NCI-H2171 treated with DMSO at 0.1 percent for 48 hours (cell line): ENCODE measurements at places on chromosomes 11 and 22.

GRCh38 chr11:128412847-128413791, 174.2 kb downstream of the ETS1 start:
- no peak for DNase-seq

- no peak for DNase-seq
These were observed 531.7 kb downstream of the BRD1 start for GRCh38 chr22:49295851-49296560.

GRCh38 chr11:106092446-106092845, 15.0 kb downstream of the AASDHPPT start:
- DNase-seq: no peak

DNA sequence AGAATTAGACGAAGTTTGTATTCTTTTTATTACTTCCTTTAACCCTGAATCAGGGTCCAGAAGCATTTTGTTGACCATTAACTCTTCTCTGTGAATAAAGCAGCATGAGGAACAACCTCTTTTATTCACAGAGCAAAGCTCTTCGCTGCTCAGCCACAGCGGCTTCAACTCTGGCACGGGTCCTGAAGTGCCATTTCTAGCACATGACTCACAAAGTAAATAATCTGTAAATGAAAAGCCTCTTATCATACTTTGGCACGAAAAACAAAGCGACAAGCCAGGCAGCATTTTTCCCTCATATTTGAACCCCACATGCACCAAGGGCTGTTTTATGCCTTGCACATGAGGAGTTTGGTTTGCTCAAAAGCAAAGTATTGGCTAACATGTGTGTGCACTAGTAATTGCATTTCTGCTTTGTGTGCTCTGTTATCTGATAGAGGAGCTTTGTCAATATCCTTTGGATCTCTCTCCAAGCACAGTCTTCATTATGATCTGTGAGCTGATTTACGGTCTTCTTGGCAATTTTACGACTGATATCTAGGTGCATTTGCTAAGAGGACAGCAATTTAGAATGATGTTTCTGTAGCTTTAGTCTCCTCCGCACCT, 33.0 kb upstream of the APOBEC3A start:
- peak; percentile 86 for DNase-seq

DNA sequence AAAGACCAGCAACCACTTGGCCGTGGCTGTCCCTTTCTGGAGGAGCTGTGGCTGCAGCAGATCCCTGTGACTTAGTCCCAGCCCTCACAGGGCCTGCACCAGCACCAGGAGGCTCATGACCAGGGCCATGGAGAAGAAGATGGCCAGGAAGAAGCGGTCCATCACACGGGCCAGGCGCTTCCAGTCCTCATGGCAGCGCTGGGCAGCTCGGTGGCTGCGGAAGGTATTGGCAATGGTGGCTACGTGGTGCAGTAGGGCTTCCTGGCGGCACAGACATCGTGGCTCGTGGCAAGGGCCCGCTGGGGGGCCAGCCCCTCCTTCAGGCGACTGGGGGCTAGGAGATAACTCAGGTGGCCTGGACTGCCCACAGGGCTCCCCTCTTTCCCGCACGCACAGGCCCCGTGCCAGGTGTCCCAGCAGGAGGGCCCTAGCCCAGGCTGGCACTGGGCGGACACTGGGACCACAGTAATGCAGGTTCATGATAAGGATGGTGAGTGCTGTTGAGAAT, 5.1 kb downstream of the CHRNA10 start:
- no peak for DNase-seq

DNA sequence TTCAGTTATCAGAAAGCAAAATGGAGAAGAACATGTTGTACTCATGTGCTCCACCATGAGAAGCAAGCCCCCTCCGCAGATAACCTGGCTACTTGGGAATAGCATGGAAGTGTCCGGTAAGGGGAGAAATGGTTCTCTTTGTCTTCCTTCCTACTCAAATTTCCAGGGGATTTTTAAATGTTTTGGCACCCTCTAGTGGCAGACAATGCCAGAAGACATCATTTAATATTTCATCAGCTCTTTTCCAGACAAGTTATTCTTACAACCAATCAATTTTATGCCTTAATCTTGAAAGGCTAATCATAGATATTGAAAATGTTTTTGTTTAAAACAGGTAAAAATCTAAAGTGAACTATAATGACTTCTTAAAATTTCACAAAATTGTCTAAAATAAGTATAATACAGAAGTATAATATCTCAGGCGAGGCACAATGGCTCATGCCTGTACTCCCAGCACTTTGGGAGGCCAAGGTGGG, 15.7 kb downstream of the CRTAM start:
- DNase-seq: peak; percentile 79

GRCh38 chr11:22078063-22078462, 114.8 kb upstream of the ANO5 start:
- DNase-seq: no peak

- DNase-seq: no peak
These were observed 22.4 kb upstream of the GAL start for GRCh38 chr11:68661697-68662603.

GRCh38 chr22:48098243-48098920, 1335.9 kb downstream of the TBC1D22A start:
- DNase-seq: peak; percentile 58

DNA sequence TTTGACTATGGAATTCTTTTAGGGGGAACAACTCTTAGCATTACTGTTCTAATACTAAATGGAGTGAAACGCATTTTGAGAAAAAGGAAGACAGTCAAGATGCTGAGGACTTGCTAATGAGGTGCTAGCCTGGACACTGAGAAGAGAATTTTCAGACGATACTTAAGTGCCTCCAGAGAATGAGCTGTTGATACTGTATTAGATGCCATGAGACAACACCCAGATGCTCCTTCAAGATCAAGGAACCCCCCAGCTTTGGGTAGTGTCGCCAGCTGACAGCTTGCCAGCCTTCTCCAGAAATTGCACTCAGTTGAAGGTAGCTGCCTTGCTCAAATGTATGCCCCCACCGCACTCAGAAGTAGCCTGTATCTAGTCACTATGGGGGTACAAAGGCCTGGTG, 52.5 kb upstream of the SLC36A4 start:
- no peak for DNase-seq

GRCh38 chr11:128776424-128777284, 82.8 kb downstream of the FLI1 start:
- no peak for DNase-seq

GRCh38 chr11:19853016-19853415, 140.4 kb downstream of the NAV2 start:
- DNase-seq: peak; percentile 26

DNA sequence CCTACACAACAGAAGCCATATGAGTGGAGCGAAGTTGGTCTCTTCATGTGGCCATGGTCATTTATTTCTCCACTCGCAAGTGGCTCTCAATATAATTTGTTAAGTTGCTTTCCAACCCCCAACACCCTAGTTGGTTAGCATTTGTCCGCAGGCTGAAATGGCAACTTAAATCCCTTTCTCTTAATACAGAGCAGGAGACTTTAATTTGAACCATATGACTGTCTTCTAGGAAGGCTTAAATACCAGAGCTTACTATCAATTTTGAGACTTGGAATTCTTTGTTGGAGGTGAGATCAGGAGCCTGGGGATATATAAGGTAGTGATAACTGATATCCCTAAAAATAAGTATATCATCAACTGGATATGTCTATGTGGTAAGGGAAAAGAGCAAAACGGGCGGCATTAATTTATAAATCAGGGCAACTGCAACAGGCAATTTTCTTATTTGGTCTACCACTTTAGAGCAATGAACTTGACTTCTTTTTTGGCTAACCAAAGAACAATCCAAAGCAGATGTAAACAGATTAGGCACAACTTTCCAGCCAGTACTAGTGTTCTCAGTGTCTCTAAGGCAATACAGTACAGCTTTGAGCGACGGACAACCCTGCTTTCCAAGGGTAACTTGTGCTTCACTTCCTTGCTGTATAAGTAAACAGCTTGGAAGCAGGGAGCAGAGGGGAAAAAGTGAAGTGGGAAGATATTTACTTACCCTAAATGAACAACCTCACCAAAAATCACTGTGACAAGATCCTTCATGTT, 74.7 kb upstream of the APOA1 start:
- DNase-seq: no peak

DNA sequence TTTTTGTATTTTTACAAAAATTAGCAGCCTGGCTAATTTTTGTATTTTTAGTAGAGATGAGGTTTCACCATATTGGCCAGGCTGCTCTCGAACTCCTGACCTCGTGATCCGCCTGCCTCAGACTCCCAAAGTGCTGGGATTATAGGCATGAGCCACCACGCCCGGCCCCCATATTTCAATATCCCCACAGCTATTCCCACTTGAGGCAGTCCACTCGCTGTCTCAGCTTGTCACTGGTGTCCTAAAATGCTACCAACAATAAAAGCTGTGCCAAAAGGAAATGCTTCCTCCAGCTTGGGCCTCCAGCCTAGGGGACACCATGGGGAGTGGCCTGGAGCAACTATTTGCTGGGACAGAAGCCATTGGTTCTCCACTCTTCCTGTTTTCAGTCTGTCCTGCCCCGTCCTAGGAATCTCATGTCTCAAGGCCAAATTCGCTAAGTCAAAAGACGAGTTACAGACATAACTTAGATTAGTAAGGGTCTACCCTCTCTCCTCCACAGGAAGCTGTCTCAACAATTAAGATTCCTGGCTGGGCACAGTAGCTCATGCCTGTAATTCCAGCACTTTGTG, 7.3 kb upstream of the SPINDOC start:
- no peak for DNase-seq

DNA sequence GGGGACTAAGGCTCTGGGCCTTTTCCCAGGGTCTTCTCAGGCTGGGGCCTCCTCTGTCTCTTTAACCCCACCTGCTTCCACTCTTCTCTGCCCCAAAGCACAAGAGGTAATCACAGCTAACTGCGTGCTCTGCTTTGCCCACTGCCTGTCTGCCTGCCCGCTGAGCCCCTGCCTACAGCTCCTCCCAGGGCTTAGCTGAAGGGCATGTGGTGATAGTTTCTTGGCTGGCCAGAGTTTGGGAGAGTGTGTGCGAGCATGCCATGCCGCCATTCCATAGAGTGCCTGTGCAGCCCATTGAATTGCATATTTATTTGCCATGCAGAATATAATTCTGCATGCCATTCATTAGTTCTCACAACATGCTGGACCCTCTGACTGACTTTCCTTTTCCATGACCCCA, 32.5 kb downstream of the PHLDB1 start:
- no peak for DNase-seq

DNA sequence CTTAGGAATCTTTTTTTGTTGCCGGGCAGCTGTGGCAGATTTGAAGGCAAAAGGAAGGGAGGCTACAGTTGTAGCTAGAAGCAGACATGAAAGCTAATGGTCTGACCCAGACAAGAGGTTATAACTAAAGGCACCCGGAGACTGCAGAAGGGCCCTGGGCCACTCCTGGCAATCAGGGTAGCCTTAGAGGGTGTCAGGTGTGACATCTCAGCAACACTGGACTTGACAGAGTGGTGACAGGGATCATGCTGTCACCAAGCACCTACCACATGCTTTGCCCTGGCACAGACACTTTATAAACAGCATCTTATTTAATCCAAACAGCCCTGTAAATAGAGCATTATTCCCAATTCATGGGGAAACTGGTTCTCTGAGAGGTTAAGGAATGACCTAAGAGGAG, 25.7 kb downstream of the TUB start:
- no peak for DNase-seq

DNA sequence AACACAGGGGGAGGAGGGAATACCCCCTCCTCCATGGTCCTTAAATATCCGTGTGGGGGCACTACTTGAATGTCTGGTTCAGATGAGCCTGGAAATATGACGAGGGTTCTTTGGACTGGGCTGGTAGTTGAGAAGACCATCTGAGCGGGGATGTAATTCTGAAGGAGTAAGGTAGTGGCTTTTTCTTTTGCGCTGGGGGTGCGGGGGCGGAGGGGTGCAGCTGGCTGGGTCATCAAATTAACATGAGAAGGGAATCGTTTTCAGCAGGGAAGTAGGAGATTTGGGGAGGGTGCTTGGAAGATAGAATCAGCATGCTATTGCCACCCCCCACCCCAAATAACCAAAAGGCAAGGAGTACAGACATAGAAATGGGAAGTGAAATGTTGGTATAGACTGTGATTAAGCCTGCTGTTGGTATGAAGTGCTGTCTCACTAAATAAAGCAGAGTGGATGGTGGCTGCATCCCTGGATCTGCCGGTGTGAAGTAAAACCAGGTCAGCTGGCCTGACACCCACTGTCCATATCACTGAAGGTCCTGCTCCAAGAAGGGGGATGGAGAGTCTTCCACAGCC, 121.9 kb upstream of the HSD17B12 start:
- DNase-seq: no peak

GRCh38 chr11:121839781-121840180, 276.2 kb downstream of the BLID start:
- no peak for DNase-seq

GRCh38 chr11:85955531-85955930, 100.3 kb downstream of the CCDC83 start:
- no peak for DNase-seq

- no peak for DNase-seq
These were observed 135.5 kb downstream of the PARVA start for GRCh38 chr11:12512826-12513395.

DNA sequence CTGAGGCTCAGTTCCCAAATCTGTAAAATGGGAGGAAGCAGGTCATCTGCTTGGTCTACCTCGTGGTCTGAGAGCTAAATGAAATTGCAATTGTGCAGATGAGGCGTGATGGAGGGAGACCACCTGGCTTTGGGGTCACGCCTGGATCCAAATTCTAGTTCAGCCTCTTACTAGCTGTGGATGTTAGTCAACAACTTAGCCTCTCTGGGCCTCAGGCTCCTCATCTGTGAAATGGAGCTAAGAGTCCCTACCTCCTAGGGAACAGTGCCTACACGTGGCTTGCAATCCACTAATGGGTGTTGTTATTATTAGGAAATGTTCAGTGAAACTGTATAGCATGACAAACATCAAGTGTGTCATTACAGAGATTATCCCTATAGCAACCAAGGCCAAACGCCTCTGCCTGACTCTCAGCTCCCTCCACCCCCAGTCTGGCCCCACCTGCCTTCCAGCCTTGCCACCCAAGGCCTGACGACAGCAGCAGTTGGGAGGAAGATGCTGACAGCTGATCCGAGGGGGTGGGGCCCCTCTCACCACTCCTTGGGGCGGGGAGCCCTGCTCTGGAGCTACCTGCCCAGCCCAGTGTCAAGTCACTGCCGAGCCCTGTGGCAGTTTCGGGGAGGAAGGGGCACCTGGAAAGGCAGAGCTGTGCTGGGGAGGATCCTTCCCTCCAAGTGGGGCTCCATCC, 1.7 kb upstream of the RHOD start:
- peak; percentile 71 for DNase-seq

GRCh38 chr11:135069890-135070289, 657.8 kb upstream of the B3GAT1 start:
- no peak for DNase-seq

GRCh38 chr11:35261197-35261596, 122.2 kb downstream of the CD44 start:
- no peak for DNase-seq
